ENCODE measurements at places on chromosomes 11 and 22. TPM values are rescaled to one million over a fixed set of nuclear protein-coding genes. Genes with fewer than 3 reads are reported as not detected.

Gene MUC5B
- total RNA-seq, result not detected

Gene POU2AF3
- total RNA-seq, result not detected

GRCh38 chr11:75078233-75078632, 18.4 kb downstream of the OR2AT4 start:
- peak; percentile 37 for DNase-seq

GRCh38 chr11:8757533-8757932, 74.9 kb downstream of the RPL27A start:
- DNase-seq, result no peak

DNA sequence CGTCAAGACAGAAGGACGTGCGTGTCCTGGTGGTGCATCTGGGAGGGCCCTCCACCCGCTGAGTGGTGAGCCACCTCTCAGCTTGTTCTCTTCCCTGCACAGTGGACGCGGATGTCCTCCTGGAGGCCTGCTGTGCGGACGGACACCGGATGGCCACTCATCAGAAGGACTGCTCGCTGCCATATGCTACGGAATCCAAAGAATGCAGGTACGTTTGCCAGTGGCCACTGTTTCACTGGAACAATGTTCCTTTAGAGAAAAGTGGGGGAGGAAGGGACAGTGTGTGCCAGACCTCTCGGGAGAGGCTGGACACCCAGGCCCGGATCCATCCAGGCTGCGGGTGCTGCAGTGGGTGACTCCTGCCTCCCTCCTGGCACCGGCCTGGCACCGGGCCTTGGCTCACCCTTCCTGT, 15.9 kb downstream of the FBLN1 start:
- DNase-seq, result peak; percentile 56

- DNase-seq, result no peak
Observed at GRCh38 chr11:64000026-64000739, 13.9 kb downstream of the OTUB1 start.

Gene CD3E
- not detected for total RNA-seq
